ENCODE measurements at places on chromosomes 13 and 19.
A peak's percentile ranks its signal among the peaks of the same experiment; 100 is the strongest.

DNA sequence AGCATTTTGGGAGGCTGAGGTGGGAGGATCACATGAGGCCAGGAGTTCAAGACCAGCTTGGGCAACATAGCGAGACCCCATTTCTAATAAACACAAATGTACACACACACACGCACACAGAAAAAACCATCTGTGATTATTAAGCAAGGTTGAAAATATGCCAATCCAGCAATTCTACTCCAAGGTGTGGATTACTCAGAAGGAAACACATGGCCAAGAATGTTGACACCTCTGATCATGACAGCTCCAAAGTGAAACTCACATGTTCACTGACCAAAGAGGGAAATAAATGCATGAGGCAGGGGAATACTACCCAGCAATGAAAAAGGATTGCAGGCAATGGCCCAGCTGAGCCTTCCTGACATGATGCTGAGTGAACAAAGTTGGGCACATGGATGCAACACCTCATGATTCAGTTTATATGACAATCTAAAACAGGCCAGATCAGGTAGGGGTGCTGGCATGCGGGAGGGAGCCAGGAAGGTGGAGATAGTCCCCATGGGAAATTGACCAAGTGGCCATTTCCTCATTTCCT, 4.4 kb downstream of the DOCK6 start:
- DNase-seq: no peak

GRCh38 chr13:80873589-80873988, 532.7 kb upstream of the SPRY2 start:
- no peak for DNase-seq

DNA sequence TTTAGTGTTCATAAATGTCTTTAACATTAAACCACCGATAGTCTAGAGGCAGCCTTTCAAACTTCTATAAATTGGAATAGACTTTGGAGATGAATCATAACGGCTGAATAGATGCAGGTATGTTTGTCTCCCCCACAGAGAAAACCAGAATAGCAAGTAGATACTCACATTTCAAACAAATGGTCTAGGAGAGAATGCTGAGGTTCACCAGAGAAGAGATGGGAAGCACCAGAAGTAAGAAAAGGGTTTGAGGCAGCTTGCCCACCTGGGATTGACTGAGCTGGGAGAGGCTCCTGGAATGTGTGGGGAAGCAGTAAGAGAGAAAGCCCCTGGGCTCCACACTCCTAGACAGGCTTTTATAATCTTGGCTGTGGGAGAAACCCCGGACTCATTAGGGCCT, 6.4 kb downstream of the IGFL3 start:
- DNase-seq: no peak

- peak; percentile 54 for DNase-seq
These were observed 103.5 kb downstream of the POSTN start for GRCh38 chr13:37495046-37495445.

DNA sequence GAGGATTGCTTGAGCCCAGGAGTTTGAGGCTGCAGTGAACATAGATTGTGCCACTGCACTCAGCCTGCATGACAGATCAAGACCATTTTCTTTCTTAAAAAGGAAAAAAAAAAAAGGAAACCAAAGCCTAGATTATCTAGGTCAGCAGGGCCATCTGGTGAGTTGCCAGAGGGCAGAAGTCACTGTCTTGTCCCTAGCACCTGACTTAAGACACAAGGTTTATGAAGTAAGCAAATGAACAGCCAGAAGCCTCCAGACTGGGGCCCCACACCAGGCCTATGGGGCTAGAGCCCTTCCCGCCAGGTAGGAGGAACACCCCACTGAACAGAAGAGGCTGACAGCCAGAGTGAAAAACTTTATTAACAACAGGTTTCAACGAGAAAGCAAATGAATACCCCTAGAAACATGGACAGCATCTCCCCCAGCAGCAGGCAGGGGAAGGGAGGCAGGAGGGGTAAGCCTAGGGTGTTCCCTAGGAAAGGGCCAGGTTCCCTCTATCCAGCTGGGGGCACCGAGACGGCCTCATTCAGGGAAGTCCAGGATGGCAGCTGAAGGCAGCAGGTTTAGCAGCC, 1.2 kb downstream of the WDR83 start:
- DNase-seq: no peak

GRCh38 chr13:110012102-110012739, 225.8 kb upstream of the IRS2 start:
- peak; percentile 100 for DNase-seq

GRCh38 chr19:1357531-1358109, 26.1 kb upstream of the NDUFS7 start:
- no peak for DNase-seq

All from fibroblast of skin of right biceps (primary cell).